ENCODE measurements at places on chromosomes 5 and 9.
A peak's percentile ranks its signal among the peaks of the same experiment; 100 is the strongest.

DNA sequence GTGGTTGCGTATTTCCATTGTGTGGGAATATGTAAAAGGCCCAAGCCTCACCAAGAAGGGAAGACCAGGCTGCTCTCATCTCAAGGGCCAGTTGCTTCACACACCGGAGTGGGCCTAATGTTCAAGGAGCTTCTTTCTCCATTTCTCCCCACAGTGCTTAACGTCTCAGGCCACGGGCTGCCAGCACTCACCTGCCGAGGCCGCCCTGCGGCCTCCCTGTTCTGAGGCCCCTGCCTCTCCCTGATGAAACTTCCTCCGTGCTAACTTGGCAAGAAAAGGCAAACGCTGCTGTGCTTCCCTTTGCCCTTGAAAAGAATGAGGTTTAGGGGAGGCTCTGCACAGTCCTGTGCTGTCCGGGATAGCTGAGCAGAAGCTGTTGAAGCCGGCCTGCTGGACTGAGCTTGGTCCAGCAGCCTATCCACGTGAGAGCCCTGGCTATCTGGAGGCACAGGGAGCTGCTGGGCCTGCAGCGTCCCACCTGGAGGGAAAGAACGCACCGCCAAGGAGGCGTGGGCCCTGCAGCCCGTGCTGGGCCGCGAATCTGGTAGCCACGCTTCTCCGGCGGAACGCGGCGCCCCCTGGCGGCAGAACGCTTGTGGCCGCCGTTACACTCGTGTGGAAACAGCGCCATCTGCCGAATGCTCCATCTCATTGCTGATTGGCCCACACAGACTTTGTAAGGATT lies 73.5 kb upstream of the PRSS3 start:
- peak; percentile 94 for DNase-seq

DNA sequence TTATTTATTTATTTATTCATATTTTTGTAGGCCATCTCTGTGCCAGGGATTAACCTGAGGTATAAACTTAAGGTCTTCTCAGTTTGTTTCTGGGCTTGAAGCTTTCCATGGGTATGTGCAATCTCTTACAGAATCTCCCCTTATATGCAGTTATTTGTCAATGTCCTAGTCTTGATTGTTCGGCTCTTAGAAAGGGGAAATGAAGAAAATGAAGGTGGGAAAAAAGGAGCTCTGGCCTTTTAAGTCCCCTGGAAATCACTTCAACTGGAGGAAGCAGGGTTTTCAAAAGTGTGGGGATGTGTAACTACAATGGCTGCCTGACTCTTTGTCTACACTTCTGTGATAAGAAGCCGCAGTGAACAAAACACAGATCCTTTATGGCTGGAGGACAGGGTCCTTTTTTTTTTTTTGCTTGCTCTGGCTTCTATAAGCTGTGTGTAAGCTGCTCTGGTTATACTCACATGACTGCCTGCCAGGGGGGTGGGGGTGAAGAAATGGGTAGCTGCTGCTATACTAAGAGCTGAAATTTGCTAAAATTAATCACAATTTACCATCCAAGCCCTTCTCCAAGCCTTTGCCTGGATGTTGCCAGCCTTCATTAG lies 33.7 kb downstream of the CENPP start:
- DNase-seq = peak; percentile 24

- DNase-seq = peak; percentile 69
Measured at GRCh38 chr9:137454145-137454596, 5.0 kb downstream of the NSMF start.

GRCh38 chr9:80134487-80134886 lies 562.7 kb downstream of the TLE4 start:
- no peak for DNase-seq

DNA sequence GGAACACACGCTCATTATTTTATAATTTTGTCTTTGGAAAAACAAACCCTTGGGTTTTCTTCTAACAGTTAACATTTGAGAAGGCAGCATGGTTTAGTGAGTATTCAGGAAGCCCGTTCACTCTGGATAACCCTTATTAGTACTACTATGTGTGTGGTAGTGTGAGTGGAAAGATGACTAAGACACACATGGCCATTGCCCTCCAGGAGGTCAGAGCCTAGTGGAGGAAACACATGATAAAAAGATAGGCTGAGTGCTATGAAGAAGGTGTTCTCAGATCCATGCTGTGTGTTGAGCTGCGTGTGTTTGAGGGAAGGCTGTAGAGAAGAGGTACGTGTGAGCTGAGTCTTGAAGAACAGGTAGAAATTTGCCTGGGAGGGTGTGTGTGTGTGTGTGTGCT lies 8.4 kb downstream of the C5orf47 start:
- no peak for DNase-seq

DNA sequence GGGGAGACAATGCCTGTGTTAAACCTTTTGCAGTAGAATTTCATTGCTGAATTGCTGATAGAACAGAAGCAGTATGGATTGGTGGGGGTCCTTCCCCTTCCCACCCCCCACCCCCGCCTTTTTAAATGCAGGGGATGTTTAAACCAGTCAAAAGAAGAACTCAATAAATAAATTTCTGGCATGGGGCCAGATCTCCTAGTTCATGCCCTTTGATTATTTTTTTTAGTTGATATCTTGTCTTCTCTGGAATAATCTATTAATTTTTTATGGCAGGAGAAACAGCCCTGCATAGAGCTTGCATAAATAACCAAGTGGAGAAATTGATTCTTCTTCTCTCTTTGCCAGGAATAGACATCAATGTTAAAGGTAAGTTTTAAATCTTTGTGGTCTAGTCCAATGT lies 72.8 kb downstream of the SLF1 start:
- peak; percentile 70 for DNase-seq

GRCh38 chr9:77512876-77513275 lies 135.2 kb downstream of the GNA14 start:
- peak; percentile 34 for DNase-seq

GRCh38 chr9:69582544-69583297 lies 89.5 kb downstream of the APBA1 start:
- DNase-seq = no peak

- no peak for DNase-seq
Measured at GRCh38 chr5:1183424-1184162, 17.8 kb upstream of the SLC6A19 start.

GRCh38 chr9:136935651-136936050 lies 8.9 kb downstream of the FBXW5 start:
- DNase-seq = no peak

DNA sequence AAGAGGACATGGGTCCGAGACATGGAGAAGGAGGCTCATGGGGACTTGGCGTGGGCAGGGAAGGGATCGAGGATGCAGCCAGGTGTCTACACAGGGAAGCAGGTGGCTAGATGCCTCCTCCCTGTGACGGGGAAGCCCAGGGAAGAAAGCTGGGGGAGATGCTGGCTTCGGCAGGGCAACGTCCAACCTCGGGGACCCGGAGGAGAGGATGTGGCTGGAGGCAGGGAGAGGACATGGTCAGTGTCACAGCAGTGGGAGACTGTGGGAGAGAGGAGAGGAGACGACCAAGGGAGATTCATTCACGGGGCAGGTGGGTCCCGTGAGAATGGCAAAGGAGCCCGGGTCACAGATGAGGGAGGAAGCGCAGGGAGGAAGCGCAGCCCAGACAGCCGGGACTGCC lies 73.2 kb upstream of the PHYKPL start:
- no peak for DNase-seq

DNA sequence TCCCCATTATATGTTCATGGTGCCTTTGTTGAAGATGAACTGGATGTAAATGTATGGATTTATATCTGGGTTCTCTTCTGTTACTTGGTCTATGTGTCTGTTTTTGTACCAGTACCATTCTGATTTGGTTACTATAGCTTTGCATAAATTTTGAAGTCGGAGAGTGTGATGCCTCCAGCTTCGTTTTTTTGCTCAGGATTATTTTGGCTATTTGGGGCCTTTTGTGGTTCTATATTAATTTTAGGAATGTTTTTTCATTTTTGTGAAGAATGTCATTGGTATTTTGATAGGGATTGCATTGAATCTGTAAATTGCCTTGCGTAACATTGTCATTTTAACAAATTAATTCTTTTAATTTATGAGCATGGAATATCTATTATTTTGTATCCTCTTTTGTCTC lies 36.6 kb upstream of the ZNF366 start:
- DNase-seq = no peak

- no peak for DNase-seq
Measured at GRCh38 chr9:5920860-5921328, 30.2 kb downstream of the MLANA start.

- DNase-seq = no peak
Measured at GRCh38 chr5:15254607-15255006, 245.4 kb upstream of the FBXL7 start.

DNA sequence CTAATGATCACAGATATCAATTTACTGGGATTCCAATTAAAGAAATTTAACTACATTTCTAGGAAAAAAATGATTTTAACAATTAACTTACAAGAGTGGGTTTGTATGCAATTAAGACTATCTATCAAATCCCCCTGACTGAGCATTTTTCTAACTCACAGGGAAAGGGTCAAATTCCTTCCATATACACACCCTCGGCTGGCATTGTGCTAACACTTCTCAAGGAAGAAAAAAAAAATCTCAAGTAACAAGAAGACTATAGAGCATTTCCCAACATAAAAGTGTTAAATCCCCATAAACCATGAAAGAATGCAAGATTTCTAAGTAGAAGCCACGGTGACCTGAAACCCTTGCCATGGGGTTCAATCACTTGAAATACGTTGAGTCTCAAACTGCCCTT lies 368.8 kb downstream of the GLIS3 start:
- DNase-seq = no peak

- DNase-seq = no peak
Measured at GRCh38 chr9:76988941-76989340, 30.5 kb upstream of the FOXB2 start.

DNA sequence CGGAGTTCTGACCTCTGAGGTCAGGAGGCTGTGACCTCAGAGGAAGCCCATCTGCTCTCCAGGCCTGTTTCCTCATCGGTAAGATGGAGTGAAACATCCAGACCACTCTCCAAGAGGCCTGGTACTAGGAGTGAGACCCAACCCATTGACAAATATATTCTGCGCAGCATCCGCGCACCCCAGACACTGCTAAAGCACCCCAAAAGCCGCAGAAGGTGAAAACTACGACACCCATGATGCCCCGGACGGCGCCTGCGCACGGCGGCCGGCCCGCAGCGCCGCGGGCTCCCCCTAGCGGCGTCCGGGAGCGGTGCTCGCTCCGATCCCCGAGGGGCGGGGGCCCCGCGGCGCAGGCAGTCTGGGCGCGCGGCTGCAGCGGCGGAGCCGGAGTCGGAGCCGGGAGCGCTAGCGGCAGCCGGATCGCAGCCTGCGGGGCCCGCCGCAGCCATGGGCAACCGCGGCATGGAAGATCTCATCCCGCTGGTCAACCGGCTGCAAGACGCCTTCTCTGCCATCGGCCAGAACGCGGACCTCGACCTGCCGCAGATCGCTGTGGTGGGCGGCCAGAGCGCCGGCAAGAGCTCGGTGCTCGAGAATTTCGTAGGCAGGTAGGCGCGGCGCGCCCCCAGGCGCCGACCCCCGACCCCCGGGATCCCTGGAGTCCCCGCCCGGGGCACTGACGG lies at the start of gene DNM1:
Gene DNM1 (plus strand): TSS at position 356 of the 683 bp plus-strand sequence. CDS start 92 bp downstream, at position 448.
- peak; percentile 86 for DNase-seq

DNA sequence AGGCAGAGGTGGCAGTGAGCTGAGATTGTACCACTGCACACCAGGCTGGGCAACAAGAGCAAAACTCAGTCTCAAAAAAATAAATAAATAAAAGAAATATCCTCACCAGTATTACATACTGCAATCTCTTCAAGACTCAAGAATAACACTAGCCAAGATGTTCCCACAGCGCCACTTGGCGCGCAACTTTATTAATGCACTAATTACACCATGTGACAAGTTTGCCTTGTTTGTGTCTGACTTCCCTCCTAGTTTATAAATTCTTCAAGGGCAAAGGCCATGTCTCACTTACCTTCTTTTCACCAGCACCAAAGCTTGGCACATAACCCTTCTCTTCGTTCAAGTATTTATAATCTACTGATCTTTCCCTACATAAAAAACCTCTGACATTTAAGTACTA lies 4.8 kb downstream of the SKP1 start:
- DNase-seq = no peak

- DNase-seq = no peak
Measured at GRCh38 chr9:132876849-132877248, 1.2 kb downstream of the AK8 start.

- no peak for DNase-seq
Measured at GRCh38 chr5:102857076-102857818, 102.1 kb downstream of the PAM start.

DNA sequence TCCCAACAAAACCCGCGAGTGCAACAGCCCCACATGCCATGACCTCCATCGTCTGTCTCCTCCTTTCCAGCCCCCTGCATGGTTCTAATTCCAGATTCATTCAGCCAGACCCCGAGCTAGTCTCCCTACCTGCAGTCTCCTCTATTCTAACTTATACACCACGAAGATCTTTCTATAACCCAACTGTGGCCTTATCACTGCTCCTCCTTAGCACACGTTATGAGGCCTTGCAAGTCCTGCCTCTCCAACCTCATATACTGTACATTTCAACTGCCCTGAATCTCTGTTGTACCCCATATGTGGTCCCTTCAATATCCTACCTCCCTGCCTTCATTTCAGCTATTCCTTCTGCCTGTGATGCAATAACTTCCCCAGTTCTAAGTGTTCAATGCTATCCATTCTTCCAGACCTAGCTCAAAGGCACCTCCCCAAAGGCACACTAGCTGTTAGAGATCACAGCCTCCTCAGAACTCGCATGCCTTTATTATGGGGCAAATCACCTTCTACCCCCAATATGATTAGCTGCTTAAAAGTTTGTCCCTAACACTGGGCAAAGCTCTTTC lies 215.1 kb upstream of the TRIM32 start:
- no peak for DNase-seq

Data from eye (tissue), 1 donor.